ENCODE measurements at places on chromosomes 7 and 10.

- H3K27ac ChIP-seq: no peak overlapping the region
- H3K4me1 ChIP-seq: peaks cover 7% of the 10 kb centered on the region
- no peaks in the 10 kb centered on the region for H3K27me3 ChIP-seq
- no peaks in the 10 kb centered on the region for H3K36me3 ChIP-seq
- DNase-seq: no peak
These were observed 4.9 kb upstream of the AKR1B1 start for GRCh38 chr7:134463751-134464150.

DNA sequence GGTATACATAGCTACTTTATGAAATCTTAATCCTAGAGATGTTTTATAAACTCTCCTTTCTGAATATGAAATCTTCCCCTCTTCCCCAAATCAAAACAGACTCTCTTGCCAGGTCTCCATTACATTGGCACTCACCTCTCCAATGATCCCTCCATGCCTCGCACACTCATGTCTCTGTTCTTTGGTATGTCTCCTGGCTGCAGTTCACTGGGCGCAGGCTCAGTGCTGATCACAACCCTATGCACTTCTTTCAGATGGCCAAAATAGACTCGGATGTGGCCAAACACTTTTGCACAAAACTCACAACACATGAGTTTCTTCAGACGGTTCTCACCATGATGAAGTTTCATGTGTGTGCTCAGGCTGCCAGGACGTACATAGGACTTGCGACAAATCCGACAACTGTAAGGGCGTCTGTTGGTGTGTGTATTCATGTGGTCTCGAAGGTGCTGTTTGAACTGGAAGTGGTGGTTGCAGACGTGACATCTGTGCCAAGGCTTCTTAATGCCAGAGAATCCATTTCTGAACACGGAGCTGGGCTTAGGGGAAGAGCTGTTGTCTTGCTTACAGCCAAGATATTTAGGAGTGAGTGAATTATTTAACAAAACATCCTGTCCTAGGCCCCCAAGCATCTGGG lies 183.2 kb downstream of the ZNF438 start:
- no peak for DNase-seq
- no peaks in the 10 kb centered on the region for H3K4me1 ChIP-seq
- no peaks in the 10 kb centered on the region for H3K36me3 ChIP-seq

GRCh38 chr10:11162828-11163599 lies 145.3 kb downstream of the CELF2 start:
- H3K4me1 ChIP-seq: peaks cover 20% of the 10 kb centered on the region
- H3K27me3 ChIP-seq: no peaks in the 10 kb centered on the region
- no peak overlapping the region for H3K4me3 ChIP-seq
- no peak for DNase-seq
- no peak overlapping the region for H3K27ac ChIP-seq
- H3K36me3 ChIP-seq: no peaks in the 10 kb centered on the region

DNA sequence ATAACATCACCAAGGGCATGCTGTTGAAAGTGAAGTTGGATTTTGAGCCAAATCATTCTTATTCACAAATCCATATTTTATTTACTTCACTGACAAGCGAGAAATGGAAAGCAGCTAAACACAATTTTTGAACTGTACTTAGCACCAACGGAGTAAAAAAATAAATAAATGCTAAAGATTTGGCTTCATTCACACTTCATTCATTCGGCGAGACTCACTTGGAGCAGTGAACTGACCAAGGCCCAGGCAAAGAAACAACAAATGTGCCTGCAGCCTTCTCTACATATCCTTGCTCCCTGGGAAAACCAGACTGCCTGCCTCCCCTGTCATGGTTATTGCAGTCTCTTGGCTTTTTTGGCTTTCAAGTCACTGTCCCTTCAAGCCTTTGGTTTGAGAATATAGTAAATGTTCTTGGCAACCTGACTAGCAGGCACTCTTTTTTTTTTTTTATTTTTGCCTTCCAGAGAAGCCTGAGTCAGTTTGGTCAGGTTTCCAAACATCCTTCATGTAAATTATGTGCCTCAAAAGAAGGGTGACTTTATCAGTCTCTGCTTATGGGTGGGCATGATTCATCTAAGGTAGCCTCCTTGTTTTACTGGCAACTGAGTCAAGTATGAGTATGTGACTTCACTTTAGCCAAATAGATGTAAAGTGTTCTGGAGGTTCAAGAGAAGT lies 177.6 kb upstream of the MEOX2 start:
- H3K27me3 ChIP-seq: no peaks in the 10 kb centered on the region
- H3K27ac ChIP-seq: no peak overlapping the region
- no peak overlapping the region for H3K4me3 ChIP-seq
- DNase-seq: no peak
- H3K4me1 ChIP-seq: peaks cover 7% of the 10 kb centered on the region

DNA sequence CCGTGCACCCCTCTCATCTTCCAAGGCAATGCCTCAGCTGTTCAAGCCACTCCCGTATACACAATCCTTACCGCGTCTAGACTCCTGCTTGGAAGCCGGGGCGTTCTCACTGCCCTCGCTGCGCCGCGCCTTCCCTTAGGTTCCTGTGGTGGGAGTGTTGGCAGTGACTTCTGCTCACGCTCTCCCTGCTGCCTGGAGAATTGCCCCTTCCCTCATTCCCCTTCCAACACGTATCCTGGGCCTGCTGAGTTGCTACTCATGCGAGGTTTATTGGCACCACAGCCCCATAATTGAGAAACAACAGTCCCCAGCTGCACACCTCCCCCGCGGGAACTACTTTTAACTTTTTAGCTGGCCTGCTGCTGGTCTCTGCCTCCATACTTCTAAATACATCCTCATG lies 31.9 kb downstream of the RBM17 start:
- H3K27ac ChIP-seq: peak overlapping the region; percentile 48
- no peaks in the 10 kb centered on the region for H3K27me3 ChIP-seq
- H3K4me3 ChIP-seq: no peak overlapping the region
- H3K36me3 ChIP-seq: no peaks in the 10 kb centered on the region
- DNase-seq: no peak
